Activated naive CD4-positive, alpha-beta T cell treated with anti-CD3 and anti-CD28 coated beads, Interleukin-2, amount 10 ng/mL, durations not matched to agents 5 hours and 36 hours (primary cell): ENCODE measurements at places on chromosomes 4 and X. TPM values are rescaled to one million over a fixed set of nuclear protein-coding genes. Genes with fewer than 3 reads are reported as not detected.

The GABRE gene
- not detected for total RNA-seq

The RHOXF2B gene
- total RNA-seq = not detected

The KIAA0232 gene
- 17.4 TPM for total RNA-seq

The HMGN5 gene
- 2.5 TPM for total RNA-seq

The APLN gene
- total RNA-seq = 0.48 TPM

The TCEAL5 gene
- not detected for total RNA-seq

The GLRB gene
- total RNA-seq = not detected

The XKRX gene
- total RNA-seq = 0.12 TPM

The TMEM31 gene
- not detected for total RNA-seq

The UGT2B15 gene
- not detected for total RNA-seq

The UGT2B17 gene
- not detected for total RNA-seq

The SLC30A9 gene
- total RNA-seq = 29.6 TPM

The MEPE gene
- total RNA-seq = not detected

The SPIN2A gene
- total RNA-seq = 1.3 TPM

The TRIM75 gene
- total RNA-seq = not detected

The ADRA2C gene
- total RNA-seq = not detected

The CTAG1B gene
- total RNA-seq = not detected

The YTHDC1 gene
- total RNA-seq = 98.4 TPM

The CENPC gene
- total RNA-seq = 33.0 TPM

The CDX4 gene
- total RNA-seq = not detected

The POU3F4 gene
- not detected for total RNA-seq
